ENCODE measurements at places on chromosomes 2 and 18.

- DNase-seq: no peak
Measured at GRCh38 chr2:201208563-201209252, 25.8 kb downstream of the CASP10 start.

- DNase-seq: no peak
Measured at GRCh38 chr2:101349893-101350662, 37.2 kb downstream of the CREG2 start.

GRCh38 chr2:26268213-26268612, 23.5 kb downstream of the HADHB start:
- no peak for DNase-seq

DNA sequence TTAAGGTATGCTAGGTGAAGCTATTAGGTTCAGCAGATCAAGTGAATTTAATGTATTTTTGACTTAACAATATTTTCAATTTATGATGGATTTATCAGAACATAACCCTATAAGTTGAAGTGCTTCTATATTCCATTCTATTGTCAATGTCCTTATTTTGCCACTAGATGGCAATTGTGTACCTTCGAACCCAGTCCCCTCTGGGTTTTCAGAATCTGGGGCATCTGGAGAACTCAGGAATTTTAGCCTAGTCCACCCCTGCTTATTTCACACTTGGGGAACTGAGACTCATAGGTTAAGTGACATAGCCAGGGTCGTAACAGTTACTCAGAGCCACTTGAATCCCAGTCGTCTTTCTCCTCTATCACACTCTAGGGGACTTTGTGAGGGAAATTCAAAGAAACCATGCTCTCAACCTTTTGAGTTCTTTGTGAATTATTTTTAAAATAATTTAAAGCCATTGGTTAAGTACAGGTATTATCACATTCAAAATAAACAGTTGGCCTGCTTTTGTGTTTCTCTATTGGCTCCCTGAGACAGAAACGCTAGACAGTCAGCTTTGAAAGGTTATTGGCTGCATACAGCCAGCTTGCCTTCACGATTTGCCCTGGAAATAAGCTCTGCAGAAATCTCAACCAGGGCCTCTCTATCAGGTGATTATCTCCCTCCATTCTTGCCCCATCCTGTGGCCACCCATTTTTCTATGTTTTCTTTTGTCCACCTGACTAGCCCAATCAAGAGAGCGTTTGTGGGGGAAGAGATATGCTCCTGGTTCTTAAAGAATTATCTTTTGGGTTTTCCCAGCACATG, 145.0 kb downstream of the TTC27 start:
- no peak for DNase-seq

DNA sequence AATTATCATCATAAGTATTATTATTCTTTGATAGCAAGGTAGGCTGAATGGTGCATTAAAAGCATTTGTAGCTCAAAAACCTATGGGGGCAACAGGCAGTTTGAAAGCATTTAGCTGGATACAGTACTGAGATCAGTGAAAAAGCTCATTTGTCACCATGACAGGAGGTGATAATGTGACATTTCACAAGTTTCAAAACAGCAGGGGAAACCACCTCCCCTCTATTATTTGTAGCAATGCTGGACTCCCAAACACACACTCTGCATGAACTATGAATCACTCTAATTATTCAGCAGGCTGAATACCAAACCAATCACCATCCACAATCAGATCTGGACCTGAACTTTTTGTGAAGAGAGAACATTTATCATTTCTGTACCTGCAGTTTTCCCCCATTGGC, 63.4 kb downstream of the MYO5B start:
- no peak for DNase-seq

DNA sequence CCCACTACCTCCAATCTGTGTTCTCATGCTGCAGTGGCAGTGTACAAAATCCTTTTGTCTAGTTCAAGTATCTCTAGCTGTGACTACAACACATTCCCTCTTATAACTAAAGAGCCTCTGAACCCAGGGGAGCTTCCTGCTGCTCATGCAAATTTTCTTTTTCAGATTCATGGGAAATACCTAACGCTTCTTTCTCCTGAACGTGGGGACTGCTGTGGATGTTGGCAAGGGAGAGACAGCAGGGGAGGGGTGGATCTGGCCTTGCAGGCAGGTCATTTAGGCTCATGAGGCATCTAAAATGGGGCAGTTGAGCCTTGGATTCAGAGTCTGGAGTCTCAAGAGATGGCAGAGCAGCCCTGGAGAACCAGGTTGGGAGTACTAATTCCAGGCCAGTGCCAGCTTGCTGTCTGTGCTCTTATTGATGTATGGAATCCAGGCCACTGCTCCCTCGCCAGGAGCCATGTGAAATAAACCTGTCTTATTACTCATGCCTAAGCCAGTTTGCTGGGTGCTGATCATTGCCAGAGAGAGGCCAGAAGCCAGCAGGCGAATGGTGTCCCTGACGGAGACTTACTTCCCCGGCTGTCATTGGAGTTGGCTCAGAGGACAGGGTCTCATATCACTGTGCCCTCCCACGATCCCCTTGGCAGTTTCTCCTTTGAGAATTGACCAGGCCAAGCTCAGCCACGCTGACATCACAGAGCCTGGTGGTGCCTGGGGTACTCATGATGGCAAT, 29.2 kb upstream of the TNP1 start:
- no peak for DNase-seq

DNA sequence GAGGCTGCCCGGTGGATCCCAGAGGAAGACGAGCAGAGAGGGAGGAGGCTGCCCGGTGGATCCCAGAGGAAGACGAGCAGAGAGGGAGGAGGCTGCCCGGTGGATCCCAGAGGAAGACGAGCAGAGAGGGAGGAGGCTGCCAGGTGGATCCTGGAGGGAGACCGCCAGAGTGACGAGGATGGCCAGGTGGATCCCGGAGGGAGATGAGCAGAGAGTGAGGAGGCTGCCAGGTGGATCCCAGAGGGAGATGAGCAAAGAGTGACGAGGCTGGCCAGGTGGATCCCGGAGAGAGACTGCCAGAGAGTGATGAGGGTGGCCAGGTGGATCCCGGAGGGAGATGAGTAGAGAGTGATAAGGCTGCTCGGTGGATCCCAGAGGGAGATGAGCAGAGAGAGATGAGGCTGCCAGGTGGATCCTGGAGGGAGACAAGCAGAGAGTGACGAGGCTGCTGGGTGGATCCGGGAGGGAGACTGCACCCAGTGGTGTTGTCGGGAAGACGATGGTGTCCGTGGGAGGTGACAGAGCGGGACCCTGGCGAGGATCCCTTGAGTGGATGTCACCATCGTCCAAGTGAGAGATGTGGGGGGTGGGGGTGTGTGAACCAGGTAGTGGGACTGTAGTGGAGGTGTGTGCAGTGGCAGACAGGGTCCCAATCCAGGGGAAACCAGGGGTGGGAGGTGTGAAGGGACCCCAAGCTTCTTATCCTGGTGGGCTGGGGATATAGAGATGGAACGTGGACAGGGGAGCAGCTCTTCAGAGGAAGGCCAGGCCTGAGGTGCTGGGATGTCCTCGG, 22.3 kb downstream of the DCDC2C start:
- DNase-seq: no peak

DNA sequence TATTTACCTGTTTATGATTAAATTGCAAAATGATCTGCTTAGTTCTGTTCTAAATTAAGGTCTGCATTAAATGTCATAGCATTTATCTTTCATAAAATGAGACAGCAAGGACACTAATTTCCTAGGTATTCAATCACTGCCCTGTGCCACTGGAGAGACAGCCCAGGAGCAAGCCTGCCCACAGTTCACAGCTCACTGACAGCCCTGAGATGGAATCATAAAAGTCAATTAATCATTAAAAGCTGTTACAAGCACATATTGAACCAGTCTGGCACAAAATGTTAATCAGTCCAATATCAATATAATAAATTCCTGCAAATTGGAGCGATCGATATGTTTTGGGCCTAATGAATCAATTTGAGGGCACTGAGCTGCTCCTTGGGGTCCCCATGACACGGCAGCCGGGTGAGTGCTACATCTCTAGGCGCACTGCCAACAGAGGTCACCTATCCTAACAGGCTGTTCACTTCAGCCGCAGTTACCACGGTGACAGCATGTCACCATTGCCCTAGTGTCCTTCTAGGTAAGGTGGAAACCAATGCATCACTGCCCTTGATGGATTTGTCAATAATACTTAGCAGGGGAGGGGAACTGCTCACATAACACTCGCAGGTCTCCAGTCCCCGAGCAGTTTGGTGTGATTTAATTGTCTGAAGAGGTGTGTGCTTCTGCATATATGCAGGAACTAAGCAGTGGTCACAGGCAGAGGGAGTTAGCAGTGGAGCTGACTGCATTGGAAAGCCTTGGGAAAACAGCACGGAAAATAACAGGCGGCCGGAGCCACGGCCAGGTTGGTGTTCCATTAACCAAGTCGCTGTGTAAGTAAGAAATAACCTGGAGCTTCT, 47.3 kb downstream of the POU3F3 start:
- no peak for DNase-seq

GRCh38 chr18:8942909-8943545, 159.5 kb upstream of the NDUFV2 start:
- DNase-seq: no peak

GRCh38 chr2:144426981-144427479, 92.9 kb downstream of the ZEB2 start:
- no peak for DNase-seq

- DNase-seq: no peak
Measured at GRCh38 chr18:28095631-28096030, 81.3 kb downstream of the CDH2 start.

GRCh38 chr2:99469394-99469793, 20.4 kb downstream of the REV1 start:
- no peak for DNase-seq

All from activated naive CD8-positive, alpha-beta T cell treated with anti-CD3 and anti-CD28 coated beads for 36 hours (primary cell).